Stimulated activated CD4-positive, alpha-beta T cell treated with anti-CD3 and anti-CD28 coated beads, Interleukin-4, amount 100 ng/mL, for 24 hours (primary cell): ENCODE measurements at places on chromosomes 12 and 14.

DNA sequence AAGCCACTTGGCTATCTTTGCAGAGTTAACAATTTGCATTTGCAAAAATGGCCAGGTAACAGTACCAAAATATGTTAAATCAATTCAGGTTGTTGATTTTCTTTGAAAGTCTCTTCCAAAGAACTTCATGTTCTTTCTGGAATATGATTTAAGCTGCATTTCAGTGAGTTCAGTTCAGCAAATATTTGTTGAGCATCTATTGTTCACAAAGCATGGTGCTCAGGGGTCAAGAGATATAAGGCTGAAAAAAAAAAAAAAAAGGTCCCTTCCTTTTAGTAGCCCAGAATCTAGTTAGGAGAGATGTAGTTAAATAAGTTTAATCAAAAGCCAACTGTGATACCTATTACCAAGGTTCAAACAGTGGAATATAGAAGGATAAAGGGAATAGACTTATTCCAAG lies 317.1 kb downstream of the ZFP36L1 start:
- no peak for DNase-seq

DNA sequence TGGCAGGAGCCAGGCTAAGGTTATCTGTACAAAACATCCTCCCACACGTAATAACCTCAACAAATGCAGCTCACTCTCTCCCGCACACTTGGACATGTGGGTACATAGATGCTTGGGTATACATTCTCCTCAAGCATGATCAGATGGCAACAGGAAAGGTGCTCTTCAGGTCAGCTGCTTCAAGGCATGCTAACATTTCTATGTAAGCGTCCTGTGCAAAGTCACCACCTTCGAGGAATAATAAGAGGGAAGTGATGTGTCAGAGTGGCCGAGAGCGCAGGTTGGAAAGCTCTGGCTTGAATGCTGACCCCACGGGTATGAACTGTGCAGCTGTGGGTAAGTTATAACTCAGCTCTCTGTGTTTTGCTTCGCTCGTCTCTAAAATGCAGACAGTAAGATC lies 24.2 kb upstream of the SLC6A12 start:
- DNase-seq: no peak

- no peak for DNase-seq
Observed at GRCh38 chr12:65997056-65997455, 133.5 kb downstream of the LLPH start.

GRCh38 chr12:116502989-116503496 lies 56.1 kb upstream of the MAP1LC3B2 start:
- no peak for DNase-seq

- DNase-seq: no peak
Observed at GRCh38 chr14:91341751-91342154, 75.9 kb downstream of the CCDC88C start.

DNA sequence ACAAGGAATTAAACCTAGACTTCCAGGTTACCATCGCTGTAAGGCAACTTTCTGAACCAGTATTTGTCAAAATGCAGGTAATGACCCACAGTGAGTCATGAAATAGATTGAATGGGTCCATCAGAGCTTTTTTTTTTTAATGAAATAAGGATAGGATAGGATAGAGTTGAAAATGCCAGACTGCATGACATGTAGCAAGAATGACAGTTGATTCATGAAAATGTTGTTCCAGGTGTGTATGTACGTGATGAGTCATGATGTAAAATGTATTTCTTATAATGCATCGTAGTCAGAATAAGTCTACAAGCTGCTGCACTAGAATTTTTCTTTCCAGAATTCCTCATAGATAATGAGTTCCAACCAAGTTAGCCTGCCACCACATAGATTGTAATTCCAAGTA lies 184.4 kb upstream of the BCL2L14 start:
- DNase-seq: no peak

GRCh38 chr12:66170606-66171005 lies 810 bp upstream of the TMBIM4 start:
- no peak for DNase-seq

GRCh38 chr14:61706096-61706690 lies 10.9 kb downstream of the HIF1A start:
- DNase-seq: no peak

DNA sequence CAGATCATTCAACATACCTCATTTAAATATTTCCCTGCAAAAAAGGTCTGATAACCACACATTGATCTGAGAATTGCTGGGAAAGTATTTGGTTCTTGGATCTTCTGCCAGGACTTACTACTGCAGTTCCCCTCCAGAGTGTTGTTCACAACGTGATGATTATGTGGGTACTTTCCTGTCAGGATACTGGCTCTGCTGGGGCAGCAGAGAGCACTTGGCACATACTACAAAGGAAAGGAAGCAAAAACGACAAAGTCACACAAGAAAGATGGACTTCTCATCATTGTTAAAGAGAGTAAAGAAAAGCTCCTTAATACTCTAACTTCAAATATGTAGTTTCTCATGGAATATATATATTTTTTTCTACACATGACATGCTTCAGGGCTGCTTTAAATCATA lies 11.5 kb downstream of the GNS start:
- DNase-seq: no peak

- DNase-seq: no peak
Observed at GRCh38 chr12:87756111-87756510, 273.1 kb downstream of the C12orf50 start.

GRCh38 chr14:51022769-51023168 lies 72.1 kb downstream of the TRIM9 start:
- no peak for DNase-seq

- DNase-seq: no peak
Observed at GRCh38 chr14:43014338-43014737, 1407.7 kb downstream of the LRFN5 start.

DNA sequence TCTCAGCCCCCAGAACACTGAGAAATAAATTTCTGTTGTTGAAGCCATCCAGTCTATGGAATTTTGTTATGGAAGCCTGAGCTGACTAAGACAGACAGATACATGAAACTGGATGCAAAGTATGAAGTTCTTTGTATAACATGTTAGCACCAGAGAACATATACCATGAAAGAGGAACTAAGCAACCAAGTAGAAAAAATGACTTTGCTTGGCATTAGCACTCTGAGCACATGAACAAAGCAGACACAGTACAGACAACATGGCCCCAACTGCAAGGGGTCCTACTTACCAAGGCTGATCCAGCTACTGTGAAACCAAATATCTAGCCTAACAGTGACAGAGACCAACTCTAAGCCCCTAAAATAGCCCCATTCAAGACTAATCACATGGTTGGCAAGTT lies 13.8 kb downstream of the EXOC5 start:
- DNase-seq: no peak

- DNase-seq: no peak
Observed at GRCh38 chr12:14842315-14842714, 1.0 kb downstream of the ART4 start.

GRCh38 chr14:89549381-89550125 lies 132.5 kb upstream of the FOXN3 start:
- no peak for DNase-seq

DNA sequence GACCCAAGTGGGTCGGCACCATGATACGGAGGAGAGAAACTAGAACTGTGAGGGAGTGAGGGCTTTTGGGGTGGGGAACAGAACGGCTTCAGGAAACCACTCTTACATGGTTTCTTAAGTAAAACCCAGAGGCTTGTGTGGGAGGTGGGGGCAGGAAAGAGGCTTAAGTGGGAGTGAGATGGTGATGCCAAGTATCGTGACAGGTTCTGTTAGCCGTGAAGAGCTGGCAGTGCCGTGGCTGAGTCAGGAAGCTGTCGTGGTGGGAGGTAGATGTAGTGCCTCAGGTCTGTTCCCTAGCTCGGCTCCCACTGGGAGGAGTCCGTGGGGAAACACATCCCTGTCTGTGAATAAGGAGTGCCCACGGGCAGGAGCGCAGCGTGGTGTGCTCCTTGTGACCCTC lies 185.8 kb upstream of the FKBP4 start:
- DNase-seq: no peak

DNA sequence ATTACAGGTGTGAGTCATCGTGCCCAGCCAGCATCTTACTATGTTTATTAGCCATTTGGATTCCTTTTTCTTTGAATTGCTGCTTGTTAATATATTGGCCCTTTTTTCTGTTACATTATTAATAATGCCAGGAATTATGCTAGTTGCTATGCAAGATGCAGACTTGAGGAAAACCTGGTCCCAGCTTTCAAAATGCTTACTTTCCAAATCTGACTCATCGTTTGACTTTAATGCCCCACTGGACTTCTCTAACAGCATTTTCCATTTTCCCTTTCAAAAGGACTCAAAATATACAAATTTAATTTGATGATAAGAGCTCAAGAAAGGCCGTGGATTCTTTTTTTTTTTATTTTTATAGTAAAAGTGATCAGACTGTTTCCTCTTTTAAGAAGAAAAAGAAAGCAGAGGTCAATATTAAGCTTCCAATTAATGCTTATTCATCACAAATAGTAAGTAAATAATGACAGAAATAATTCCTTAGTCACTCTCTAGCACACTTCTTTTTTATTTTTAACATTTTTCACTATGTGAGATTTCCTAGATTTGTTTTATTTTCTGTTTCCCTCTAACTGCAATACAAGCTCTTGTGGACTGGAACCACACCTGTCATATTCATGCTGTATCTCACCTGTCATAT lies 146.1 kb upstream of the FGD4 start:
- no peak for DNase-seq

- DNase-seq: no peak
Observed at GRCh38 chr14:105600939-105601359, 74.6 kb downstream of the TMEM121 start.
